ENCODE measurements at places on chromosomes 2 and 18.

DNA sequence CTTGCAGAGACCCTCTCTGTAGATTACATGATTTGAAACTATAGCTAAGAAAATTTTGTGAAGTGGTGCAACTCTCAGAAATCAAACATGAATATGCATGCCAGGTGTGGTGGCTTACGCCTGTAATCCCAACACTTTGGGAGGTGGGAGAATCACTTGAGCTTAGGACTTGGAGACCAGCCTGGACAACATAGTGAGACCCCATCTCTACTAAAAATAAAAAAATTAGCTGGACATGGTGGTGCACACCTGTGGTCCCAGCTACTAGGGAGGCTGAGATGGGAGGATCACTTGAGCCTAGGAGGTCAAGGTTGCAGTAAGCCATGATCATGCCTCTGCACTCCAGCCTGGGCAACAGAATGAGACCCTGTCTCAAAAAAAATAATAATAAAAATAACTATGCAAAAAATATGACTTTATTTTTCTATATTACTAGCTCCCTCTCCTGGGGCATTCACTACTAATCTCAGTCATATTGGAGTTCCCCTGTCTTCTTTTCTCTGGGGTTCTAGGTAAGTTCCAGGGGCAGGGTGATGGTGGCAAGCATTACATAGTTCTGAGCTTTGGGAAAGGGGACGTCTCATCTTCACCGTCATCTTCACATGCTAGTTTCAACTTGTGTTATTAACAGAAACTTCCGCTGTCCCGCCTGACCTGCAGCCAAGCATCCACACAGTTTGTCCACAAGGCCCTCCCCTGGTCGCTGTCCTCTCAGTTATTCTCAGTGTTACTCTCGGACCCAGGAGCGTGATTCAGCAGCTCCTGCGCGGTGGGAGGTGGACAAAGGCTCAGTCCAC, 96.8 kb upstream of the MBOAT2 start:
- DNase-seq, result no peak

DNA sequence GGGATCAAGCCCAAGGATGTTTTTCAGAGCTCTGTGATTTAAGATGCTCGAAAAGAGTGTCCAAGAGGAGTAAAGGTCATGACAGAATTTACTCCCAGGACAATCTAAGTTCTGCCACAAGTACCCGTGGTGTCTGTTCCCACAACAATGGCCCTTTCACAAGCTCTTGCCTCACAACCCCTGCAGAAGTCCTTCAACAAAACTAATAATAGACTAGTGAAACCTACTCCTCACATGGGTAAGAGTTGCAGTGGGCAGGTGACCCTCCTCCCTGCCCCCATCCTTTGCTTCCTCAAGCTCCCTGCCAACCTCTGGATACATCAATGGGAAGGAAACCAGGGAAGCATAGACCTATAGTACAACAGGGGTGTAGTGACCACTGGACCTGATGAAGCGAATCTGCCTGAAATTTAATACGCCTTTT, 34.9 kb downstream of the PTCD3 start:
- no peak for DNase-seq

DNA sequence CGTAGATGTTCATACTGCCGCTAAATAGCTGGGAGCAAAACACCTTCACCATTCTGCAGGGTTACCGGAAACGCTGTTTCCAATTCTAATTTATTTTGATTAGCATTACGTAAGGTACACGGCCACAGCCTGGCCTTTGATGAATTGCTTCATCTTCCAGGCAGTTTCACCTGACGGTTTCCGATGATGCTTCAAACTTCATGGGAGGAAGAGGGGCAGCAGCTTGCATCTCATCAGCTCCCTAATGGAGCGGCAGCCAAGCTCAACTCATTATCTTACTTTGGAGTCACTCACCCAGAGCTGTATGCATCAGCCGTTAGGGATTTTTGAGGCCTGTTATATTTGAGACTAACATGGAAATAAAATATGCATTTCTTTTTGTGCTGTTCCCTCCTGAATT, 54.8 kb downstream of the TMEM18 start:
- no peak for DNase-seq

- no peak for DNase-seq
These were observed 31.7 kb downstream of the UBE2F start for GRCh38 chr2:237998530-237998929.

DNA sequence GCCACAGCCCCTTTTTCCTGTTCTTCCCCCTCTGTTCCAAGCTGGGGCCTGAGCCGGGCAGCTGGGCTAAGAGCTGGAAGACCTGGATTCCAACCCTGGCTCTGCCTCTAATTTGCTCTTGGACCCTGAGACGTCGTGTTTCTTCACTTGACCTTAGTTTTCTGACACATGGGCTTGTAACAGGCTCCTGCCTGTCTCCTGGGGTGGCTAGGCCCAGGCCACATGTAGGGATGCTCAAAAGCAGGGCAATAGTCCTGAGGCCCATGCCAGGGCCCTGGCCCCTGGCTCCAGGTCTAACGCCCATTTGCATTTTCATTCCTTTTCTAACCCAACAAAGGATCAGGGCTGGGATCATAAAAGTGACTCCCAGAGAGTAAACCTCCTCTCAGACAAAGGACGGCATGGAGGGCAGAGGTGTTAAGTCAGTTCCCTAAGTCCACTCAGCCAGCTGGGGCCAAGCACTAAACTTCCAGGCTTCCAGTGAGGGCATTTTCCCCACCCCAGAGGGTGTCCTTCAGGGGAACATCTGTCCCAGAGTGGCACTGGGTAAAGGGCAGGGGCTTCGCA, 16.6 kb upstream of the DNMT3A start:
- DNase-seq, result no peak

GRCh38 chr2:54632733-54633692, 90.4 kb upstream of the EML6 start:
- DNase-seq, result no peak

GRCh38 chr2:137255990-137256389, 490.6 kb downstream of the THSD7B start:
- no peak for DNase-seq

DNA sequence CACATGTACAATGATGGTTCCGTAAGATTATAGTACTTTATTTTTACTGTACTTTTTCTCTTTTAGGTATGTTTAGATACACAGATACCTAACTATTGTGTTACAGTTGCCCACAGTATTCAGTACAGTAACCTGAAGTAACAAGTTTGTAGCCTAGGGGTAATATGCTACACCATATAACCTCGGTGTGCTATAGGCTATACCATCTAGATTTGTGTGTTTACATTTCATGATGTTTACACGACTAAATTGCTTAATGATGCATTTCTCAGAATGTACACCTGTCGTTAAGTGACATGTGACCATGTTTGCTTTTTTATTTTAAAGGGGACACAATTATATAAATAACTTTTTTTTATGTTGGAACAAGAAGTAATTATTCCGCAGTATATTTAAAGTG, 34.5 kb downstream of the PIK3C3 start:
- DNase-seq, result no peak

GRCh38 chr2:30412047-30412683, 34.9 kb upstream of the LCLAT1 start:
- no peak for DNase-seq

- DNase-seq, result no peak
These were observed 251.5 kb upstream of the NXPH2 start for GRCh38 chr2:139031722-139032121.

GRCh38 chr2:55876429-55877086, 47.0 kb downstream of the EFEMP1 start:
- no peak for DNase-seq

DNA sequence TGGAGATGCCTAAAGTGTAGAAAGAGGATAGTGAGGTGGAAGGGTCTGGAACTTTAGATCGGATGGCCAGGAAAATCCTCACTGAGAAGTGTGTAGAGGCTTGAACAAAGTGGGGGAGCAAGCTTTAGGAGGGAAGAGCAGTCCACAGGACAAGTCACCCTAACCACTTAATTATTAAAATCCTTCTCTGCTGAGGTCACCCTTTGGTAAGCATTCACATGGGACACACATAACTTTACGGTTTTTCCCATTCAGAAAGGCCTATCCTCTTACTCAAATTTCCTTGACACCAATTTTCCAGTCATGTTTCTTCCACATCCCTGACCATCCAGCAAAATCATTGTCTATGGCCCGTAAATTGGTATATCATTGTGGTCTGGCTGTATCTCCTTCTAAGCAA, 31.0 kb upstream of the ZEB2 start:
- DNase-seq, result no peak

GRCh38 chr2:15860760-15861159, 79.6 kb upstream of the MYCN start:
- no peak for DNase-seq

DNA sequence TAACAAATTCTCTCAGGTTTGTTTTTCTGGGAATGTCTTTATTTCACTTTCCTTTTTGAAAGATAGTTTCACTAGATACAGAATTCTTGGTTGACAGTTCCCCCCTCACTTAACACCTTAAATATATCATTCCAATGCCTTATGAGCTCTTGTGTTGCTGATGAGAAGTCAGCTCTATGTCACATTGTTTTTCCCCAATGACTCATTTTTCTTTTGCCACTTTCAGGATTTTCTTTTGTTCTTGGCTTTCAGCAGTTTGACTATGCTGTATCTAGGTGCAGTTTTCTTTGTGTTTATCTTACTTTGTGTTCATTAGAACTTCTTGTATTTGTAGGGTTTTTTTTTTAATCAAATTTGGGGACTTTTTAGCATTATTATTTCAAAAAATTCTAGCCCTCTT, 5.6 kb upstream of the RALBP1 start:
- no peak for DNase-seq

DNA sequence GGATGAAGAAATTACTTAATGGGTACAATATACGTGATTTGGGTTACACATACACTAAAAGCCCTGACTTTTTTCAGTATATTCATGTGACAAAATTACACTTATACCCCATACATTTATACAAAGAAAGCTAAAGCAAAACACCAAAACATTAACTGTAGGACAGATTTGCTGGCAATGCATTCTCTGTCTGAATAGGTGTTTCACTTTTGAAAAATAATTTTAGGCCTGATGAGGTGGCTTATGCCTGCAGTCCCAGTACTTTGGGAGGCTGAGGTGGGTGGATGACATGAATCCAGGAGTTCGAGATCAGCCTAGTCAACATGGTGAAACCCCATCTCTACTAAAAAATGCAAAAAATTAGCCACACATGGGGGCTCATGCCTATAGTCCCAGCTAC, 301.5 kb upstream of the FAM98A start:
- DNase-seq, result no peak

Measured in nephron progenitor cell (in vitro differentiated cells).